ENCODE measurements at places on chromosomes 5 and 9. TPM values are rescaled to one million over a fixed set of nuclear protein-coding genes. Genes with fewer than 3 reads are reported as not detected.

Gene IL31RA
- total RNA-seq = 0.80 TPM

Gene GRXCR2
- total RNA-seq = not detected

Gene OR1Q1
- not detected for total RNA-seq

Gene ZNF366
- not detected for total RNA-seq

Gene TCF7
- total RNA-seq = 77.2 TPM

GRCh38 chr9:118273048-118273447 lies 568.8 kb downstream of the TLR4 start:
- DNase-seq = no peak

DNA sequence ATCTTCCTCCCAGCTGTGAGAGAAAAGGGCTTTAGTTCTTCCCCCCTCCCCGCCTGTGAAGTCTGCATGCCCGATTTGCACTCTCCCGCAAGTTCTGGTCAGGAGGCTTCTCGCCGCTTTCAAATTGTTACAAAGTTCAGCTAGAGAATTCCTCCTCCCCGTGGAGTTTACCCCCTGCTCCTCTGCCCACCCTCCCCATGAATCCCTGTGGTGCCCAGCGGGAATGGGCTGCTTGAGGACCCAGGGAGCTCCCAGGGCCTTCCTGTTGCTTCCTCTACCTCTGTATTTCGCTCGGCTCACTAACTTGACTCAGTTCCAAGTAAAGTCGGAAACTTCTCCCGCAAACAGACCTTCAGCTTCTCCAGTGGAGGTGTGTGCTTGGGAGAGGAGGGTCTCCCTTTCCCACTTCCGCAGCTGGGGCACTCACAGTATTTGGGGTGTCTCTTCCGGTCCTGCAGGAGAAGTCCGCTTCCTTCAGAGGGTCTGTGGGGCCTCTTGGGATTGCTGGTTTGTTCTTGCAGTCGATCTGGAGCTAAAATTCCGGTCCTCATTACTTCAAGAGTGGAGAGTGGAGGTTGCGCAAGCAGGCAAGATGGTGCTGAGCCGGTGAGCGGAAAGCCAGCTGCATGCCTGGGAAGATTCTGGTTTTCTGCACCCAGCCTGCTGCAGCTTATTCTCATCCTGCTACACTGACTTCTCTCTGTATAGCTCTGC lies 97.8 kb downstream of the ADAMTS12 start:
- no peak for DNase-seq

GRCh38 chr5:123111502-123111901 lies 22.5 kb downstream of the PRDM6 start:
- no peak for DNase-seq

GRCh38 chr9:79638806-79639205 lies 67.0 kb downstream of the TLE4 start:
- no peak for DNase-seq

DNA sequence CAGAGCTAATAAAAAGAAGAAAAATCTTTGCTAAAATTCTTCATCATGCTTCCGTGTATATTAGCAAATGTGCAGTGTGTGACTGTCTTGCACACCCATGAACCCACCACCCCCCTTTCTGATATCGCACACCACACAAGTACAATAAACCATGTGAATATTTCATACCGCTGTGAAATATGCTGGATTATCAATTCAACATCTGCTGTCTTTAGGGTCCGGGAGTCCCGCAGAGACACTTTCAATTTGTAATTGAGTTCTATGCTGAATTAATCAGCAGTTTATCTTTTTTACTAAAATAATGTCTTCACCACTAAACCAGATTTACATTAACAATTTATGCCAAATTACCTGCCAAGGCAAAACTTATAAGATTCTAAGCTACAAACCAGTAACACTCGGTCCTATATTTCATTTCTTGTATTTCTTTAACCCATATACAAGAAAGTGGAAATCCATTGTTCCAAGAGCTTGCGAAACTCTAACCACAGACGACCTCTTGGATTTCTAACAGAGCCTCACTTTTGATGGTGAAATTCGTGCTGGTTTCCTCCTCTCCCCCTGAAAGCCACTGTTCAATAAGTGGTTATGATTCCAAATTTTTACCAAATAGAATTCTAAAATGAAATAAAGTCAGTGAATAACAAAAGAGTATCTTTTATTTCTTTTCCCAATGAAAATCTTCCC lies 44.2 kb downstream of the PSMB7 start:
- DNase-seq = no peak

GRCh38 chr9:21557428-21557768 lies 75.3 kb upstream of the IFNE start:
- no peak for DNase-seq

DNA sequence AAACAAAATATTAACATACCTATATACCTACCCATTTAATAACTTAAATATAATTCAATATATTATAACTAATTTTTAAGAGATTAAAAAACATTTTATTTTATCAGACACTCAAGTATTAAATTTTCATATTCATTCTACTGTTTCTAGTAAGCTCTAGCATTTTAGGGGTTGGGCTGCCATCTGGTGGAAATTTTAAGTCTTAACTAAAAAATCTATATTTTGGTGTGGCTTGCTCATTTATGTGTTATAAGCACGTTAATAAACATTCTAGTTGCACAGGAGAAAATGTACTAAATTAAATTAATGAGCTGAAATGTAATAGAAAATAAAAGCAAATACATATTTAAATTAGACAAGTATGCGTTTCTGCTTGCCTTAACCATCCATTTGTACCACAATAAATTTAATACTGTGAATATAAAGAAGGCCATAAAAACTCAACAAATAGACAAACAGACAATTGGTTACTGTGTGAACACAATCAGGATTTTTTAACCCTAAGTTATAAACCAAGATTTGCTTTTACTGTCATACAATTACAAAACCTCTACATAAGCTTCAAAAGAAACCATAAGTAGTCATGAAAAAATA lies 1728.3 kb upstream of the CDH9 start:
- no peak for DNase-seq

DNA sequence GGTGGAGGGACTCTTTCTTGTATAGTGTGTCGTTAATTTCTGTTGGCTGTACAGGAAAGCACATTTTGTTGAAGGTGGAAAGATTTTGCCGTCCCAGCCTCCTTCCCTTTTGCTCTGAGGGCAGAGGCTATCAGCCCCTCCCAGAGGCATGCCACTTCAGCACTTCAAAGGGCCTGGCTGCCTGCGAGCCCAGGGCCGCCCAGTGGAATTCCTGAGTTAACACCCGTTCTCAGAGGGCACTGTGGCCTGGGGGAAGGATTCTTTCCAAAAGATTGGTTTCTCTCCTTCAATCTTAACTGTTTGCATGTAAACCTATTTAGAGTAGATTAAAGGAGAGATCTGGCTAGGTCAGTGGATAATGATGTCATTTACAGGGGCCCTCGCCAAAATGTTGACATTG lies 238.6 kb downstream of the FANCC start:
- no peak for DNase-seq

DNA sequence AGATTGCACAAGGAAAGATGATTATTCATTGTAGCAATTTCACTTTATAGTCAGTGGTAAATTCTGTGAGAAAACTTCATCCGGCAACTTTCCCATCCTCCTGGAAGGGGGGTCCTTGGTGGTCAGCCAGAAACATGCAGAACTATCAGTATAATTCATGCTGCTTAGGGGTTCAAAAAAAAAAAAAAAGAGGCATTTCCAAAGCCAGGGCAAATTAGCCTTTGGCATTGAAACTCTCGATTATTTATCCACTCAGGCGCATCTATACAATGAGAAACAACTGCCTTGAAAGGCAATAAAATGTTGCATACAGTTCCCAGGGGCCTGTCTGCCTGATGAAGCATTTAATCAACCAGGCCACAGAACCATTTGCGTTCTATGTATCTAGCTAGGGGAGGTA lies 263.3 kb downstream of the TMEM167A start:
- DNase-seq = no peak

- no peak for DNase-seq
Observed at GRCh38 chr9:27496135-27496504, 28.0 kb upstream of the IFNK start.

DNA sequence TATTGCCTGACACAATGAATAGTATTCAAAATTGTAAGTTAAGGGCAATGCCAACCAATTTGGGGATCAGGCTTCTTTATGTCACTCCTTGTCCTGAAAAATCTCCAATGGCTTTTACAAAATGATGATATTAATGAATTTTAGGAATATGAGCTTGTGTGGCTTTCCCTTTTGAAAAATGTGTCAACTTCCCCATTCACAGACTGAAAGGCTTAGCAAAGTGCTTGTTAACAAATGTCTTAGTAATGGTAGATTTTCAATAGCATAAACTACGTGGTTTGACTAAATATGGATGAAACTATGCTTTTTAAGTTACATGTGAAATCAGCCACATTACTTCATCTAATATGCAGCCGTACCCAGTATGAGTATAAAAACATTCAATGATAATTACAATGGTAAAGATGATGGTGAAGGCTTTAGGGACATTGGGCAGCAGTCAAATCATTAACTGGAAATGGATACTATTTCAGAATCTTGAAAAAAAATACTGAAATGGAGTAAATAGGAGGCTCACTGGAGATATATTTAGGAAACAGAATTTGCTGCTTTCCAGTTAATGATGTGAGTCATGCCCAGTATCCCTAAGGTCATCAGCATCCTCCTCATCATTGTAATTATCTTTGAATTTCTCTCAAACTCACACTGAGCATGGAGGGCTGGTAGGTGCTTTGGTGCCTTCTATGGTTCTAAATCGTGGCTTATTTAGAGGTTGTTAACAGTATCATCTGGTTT lies 113.3 kb upstream of the ZNF608 start:
- DNase-seq = no peak

DNA sequence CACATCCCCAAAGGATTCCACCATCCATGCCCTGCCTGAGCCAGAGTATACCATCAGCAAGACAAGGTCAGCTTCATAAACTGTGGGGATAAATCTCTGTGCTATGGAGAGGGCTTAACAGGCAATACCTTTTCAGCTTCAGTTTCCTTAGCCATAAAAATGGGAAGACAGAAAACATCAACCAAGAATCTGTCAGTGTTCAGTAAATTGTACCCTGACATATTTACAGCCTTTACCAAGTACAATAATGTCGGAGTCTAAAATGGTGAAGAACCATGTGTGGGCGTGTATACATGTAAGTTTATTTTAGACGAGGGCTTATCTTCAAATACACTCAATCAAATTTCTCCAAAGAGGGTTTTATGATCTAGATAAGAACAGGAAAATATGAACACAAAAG lies 94.7 kb downstream of the ELAVL2 start:
- no peak for DNase-seq

- no peak for DNase-seq
Observed at GRCh38 chr9:22241611-22242010, 205.0 kb upstream of the DMRTA1 start.

DNA sequence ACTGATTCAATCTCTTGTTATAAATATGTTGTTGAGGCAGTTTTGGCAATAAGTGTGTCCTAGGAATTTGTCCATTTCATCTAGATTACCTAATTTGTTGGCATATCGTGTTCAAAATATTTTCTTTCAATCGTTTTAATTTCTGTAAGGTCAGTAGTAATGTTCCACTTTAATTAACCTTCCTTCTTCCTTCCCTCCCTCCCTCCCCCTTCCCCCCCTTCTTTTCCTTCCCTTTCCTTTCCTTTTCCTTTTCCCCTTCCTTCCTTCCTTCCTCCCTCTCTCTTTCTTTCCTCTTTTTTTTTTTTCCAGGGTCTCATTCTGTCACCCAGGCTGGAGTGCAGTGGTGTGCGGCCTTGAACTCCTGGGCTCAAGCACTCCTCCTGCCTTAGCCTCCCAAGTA lies 27.1 kb downstream of the CD14 start:
- no peak for DNase-seq

- DNase-seq = no peak
Observed at GRCh38 chr5:33346534-33346933, 94.2 kb upstream of the TARS1 start.

DNA sequence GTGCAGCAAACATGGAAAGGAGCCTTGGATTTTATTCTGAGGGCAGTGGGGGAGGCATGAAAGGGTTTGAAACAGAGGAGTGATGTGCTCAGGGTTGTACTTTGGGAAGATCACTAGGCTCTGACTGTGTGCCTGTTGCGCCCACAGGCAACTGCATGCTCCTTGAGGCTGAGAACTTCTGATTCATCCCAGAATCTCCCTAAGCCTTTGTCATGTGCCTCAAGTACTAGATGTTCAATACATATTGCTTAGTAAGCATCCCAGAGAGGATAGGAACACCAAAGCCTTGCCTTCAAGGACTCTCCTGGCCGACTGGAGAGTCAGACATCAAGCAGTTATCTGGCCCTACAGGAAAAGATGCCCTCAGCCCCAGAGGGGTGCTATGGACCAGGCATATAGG lies 54.1 kb downstream of the ARHGEF37 start:
- DNase-seq = no peak

DNA sequence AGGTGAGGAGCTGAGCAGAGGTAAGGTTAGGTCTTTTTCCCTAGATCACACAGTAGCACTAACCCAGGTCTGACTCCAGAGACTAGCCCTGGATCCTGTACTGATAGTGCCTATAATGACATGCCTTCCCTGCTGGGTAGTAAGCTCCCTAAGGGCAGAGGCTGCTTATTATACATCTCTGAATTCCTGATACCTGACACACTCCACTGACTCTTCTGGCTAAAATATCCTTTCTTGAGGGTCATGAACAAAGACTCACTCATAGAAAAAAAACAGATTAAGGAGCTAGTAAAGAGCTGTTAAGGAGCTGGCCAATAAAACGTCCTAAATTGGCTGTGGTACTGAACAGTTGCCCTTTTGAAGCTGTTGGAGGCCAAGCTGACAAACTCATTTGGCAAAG lies 149.0 kb upstream of the ITGA1 start:
- no peak for DNase-seq

- no peak for DNase-seq
Observed at GRCh38 chr9:110021891-110022290, 186.1 kb downstream of the C9orf152 start.

- DNase-seq = no peak
Observed at GRCh38 chr5:141715346-141715905, 33.4 kb upstream of the ARAP3 start.

- no peak for DNase-seq
Observed at GRCh38 chr5:39461007-39461682, 36.4 kb upstream of the DAB2 start.

Data from activated T-helper 1 cell treated with anti-CD3 and anti-CD28 coated beads, Interleukin-12 subunit alpha, Interleukin-12 subunit beta, Interleukin-2, Interleukin-4 antibody, amounts not matched to agents 30 ng/mL and 10 ng/mL and 1 ng/mL, durations not matched to agents 14 hours and 24 hours and 36 hours (primary cell).